ENCODE measurements at places on chromosomes 2 and 18. TPM values are rescaled to one million over a fixed set of nuclear protein-coding genes. Genes with fewer than 3 reads are reported as not detected.

GRCh38 chr2:237223201-237223861 lies 137.6 kb downstream of the COPS8 start:
- DNase-seq, result no peak
- H3K27ac ChIP-seq, result no peak overlapping the region
- no peak overlapping the region for H3K4me3 ChIP-seq
- H3K36me3 ChIP-seq, result no peaks in the 10 kb centered on the region
- no peaks in the 10 kb centered on the region for H3K27me3 ChIP-seq

DNA sequence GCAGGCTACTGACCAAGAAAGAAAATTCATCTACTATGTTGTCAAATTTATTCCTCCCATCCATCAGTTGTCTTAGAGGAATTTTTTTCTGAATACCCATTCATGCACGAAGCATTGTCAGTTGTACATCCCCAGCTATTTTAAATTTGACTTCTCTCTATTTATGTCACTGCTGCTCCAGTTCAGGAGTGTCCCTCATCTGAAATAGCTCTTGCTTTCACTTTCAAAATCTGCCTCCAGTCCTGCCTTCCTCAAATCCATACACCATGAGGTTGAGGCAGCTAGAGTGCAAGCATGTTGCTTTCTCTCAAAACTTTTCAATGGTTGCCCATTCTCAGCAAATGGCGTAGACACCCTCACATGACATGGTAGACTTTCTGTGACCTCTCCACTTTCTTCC lies 335.4 kb upstream of the CDH2 start:
- H3K27me3 ChIP-seq, result no peaks in the 10 kb centered on the region
- no peak overlapping the region for H3K4me3 ChIP-seq
- H3K36me3 ChIP-seq, result no peaks in the 10 kb centered on the region
- no peaks in the 10 kb centered on the region for H3K4me1 ChIP-seq

DNA sequence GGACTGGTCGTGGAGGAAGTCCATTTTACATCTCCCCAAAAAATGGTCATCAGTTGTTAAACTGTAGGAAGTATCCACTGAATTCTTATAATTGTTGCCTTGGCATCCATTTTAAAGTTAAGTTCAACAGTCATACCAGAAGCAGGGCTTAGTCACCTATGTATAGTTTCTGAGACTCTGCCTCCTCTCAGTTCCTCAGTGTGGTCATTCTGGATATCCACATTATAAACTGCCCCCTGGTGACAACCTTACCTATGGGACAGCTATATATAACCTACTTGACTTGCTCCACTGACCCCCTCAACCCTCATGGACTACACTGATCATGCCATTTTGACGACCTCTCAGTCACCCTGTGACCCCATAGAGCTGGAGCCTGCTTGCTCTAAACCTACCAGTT lies 617.0 kb downstream of the LRP1B start:
- H3K27ac ChIP-seq, result no peak overlapping the region
- no peak for DNase-seq
- H3K4me1 ChIP-seq, result no peaks in the 10 kb centered on the region
- no peak overlapping the region for H3K4me3 ChIP-seq
- H3K27me3 ChIP-seq, result no peaks in the 10 kb centered on the region

Gene FAM228A
- 4.8 TPM for total RNA-seq

All from prostate gland (tissue), 2 donors.